ENCODE measurements at places on chromosomes 5 and 9.

DNA sequence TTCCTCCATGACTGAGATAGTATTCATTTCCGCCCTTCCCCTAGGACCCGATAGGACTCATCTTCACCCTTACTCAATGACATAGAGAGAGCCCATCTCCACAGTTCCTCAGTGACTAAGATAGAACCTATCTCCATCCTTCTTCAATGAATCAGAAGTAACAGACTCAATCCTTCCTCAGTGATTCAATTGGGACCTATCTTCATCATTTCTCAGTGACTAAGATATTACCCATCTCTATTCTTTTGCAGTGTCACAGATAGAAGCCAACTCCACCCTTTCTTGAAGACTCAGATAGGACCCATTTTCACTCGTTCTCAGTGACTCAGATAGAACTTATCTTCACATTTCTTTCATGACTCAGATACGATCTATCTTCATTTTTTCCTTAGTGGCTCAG, 164.6 kb downstream of the FBXO4 start:
- no peak overlapping the region for H3K27ac ChIP-seq
- H3K4me1 ChIP-seq = no peaks in the 10 kb centered on the region
- no peak overlapping the region for H3K4me3 ChIP-seq
- H3K27me3 ChIP-seq = no peaks in the 10 kb centered on the region
- H3K36me3 ChIP-seq = no peaks in the 10 kb centered on the region
- DNase-seq = no peak

DNA sequence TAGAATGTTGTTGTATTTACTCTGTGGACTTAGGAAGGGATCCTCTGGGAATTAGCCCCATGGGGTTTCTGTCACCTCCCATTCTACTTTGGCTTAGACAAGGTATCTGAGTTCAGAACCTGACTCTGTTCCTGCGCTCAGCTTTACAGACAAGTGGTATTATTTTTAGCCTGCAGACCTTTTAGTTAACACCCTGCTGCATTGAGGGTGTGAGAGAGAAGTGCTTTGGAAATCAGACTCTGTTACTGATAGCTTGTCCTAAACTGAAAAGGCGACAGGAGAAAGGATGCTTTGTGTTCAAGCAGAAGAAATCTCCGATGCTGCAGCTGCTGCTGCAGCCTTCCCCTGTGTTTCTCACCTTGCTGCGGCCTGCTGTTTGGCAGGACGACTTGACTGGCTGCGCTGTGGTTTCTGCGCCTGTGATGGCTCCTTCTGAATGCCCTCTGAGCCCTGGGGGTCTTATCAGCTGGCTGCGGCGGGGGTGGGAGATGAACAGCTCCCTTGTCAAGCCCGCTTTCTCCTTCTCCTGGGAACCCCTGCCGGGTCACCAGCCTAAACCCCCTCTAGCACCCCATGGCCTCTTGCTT, 61.9 kb downstream of the PGM5 start:
- no peaks in the 10 kb centered on the region for H3K4me1 ChIP-seq
- no peak overlapping the region for H3K27ac ChIP-seq
- H3K4me3 ChIP-seq = no peak overlapping the region
- DNase-seq = no peak

GRCh38 chr5:131751506-131751905, 45.3 kb downstream of the FNIP1 start:
- H3K4me1 ChIP-seq = no peaks in the 10 kb centered on the region
- H3K4me3 ChIP-seq = no peak overlapping the region
- no peaks in the 10 kb centered on the region for H3K36me3 ChIP-seq
- DNase-seq = no peak
- no peaks in the 10 kb centered on the region for H3K27me3 ChIP-seq

- no peak for DNase-seq
- H3K4me3 ChIP-seq = peak overlapping the region; percentile 48
- peaks cover 2% of the 10 kb centered on the region for H3K4me1 ChIP-seq
- H3K27me3 ChIP-seq = no peaks in the 10 kb centered on the region
- no peak overlapping the region for H3K27ac ChIP-seq
Observed at GRCh38 chr9:136665111-136665703, 2.5 kb downstream of the EGFL7 start.

GRCh38 chr5:135379046-135379654, 19.9 kb downstream of the MACROH2A1 start:
- no peak overlapping the region for H3K27ac ChIP-seq
- no peak overlapping the region for H3K4me3 ChIP-seq
- peaks cover 8% of the 10 kb centered on the region for H3K36me3 ChIP-seq
- H3K27me3 ChIP-seq = no peaks in the 10 kb centered on the region
- H3K4me1 ChIP-seq = no peaks in the 10 kb centered on the region
- DNase-seq = no peak

Measured in iPS DF 6.9 (cell line).